ENCODE measurements at places on chromosomes 12 and 14.

DNA sequence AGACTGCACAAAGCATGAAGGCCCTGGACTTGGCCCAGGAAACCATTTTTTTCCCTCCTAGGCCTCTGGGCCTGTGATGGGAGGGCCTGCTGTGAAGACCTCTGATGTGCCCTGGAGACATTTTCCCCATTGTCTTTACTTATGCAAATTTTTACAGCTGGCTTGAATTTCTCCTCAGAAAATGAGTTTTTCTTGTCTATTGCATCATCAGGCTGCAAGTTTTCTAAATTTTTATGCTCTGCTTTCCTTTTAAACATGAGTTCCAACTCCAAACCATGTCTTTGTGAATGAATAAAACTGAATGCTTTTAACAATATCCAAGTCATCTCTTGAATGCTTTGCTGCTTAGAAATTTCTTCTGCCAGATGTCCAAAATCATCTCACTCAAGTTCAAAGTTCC lies 43.7 kb upstream of the TRHDE start:
- DNase-seq = no peak

DNA sequence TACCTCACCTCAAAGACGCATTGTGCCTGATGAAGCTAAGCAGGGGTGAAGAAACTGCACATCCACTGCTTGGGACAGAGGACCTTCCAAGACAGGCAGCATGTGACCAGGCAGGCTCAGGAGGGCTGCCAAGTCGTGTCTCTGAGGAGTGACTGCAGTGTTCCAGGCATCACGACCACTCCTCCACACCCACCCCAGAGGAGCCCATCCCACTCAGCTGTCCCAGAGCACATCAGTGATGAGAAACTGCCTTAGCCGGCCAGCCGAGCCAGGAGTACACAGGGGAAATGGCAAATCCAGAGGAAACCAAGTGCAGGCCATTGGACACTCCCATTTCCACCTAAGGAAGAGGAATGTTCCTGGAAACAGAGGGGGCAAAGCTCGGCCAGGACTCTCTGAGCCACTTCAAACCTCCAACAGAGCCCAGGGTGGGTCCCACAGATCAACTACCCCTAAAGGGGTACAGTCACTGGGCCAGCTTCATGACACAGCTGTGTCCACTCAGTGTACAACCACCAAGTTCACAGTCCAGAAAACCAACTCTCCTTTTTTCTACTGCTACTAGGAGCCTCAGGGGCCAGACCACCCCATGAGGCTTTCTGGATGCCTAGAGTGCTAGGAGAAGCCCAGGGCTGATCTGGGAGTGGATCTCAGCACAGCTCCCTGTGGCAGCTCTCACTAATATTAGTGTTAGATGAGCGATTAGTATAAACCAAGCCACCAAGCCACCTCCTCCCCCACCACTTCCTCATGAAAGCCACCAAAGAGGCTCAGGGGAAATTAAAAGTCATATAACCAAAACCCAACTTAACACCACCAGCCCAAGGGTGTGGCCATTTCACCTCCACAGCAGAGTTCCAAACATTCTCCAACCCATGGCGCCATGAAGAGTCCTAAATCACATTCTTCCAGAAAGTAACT lies 15.4 kb downstream of the PXN start:
- no peak for DNase-seq

- no peak for DNase-seq
Observed at GRCh38 chr12:29562110-29562804, 64.8 kb upstream of the OVCH1 start.

DNA sequence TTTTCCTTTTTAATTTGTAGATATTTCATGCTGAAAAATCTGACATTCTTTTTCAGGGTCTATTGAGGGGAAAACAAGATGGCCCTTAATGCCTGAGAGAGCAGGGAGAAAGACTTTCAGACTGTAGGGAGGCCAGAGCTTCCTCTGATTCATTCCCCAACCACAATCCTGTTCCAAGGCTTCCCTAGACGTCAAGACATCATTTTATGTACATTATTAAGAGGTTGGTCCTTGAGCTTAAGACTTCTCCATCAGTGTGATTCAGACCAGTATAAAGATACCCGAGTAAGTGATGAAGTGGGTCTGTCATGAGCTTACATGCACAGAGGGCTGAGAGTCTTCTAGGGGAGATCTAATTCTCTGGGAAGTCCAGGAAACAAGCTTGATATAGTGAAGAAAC lies 57.3 kb downstream of the AVPR1A start:
- no peak for DNase-seq

- DNase-seq = no peak
Observed at GRCh38 chr14:72049462-72049861, 117.2 kb downstream of the RGS6 start.

DNA sequence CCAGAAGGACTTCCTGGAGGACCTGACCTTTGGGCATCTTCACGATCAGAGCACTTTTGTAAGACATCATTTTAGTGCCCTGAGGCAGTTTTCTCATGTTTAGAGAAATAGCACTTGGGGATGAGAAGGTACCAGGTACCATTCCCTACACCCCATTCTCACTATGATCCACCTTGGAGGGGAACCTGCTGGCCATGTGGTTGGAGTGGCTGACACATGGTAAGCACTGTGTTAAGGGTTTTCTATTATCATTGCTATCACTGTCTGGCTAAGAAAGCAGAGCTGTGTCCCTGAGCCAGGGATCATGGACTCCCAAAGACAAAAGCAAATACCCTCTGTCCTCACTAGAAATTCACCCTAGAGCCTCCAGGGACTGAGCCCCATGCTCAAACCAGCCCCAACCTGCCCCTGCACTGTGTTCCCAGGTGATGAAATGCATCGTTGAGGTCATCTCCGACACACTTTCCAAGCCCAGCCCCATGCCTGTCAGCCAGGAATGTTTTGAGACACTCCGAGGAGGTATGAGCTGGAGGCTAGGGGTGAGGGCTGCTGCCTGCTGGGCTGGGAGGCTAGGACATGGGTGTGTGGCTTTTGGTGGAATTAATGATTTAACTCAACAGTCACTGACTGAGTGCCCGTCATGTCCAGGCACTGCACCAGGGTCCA lies 3.4 kb downstream of the CHGA start:
- DNase-seq = no peak

- no peak for DNase-seq
Observed at GRCh38 chr12:12715459-12716150, 1.6 kb upstream of the CDKN1B start.

DNA sequence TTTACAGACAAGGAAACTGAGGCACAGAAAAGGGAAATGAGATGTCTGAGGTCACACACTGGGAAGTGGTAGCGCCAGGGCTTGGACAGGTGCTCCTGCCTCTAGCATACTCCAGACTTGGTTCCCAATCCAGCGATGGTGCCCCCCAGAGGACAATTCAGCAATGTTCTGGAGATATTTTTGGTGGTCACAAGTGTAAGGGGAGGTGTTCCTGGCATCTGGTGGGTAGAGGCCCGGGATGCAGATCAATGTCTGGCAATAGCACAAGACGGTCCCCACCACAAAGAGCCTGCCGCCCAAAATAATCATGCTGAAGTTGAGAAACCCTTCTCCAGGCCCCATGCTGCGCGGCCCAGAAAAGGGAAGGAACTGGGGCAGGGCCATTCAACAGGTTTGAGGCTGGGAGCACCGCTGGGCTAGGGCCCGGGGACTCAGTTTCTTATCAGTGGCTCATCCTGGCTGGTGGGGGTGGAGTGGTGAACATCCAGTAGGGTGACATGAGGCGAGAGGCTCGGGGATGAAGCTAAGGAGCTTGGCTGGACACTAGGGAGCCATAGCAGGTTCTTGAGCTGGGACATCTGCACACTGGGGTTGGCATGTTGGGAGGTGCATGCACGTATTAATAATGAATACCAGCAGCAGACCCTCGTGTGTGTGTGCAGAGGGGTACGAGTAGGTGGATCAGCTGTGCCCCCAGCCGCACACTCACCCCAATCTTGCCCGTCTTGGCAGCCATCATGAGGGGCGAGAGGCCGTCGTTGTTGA lies 35.1 kb downstream of the TRPV4 start:
- DNase-seq = no peak

DNA sequence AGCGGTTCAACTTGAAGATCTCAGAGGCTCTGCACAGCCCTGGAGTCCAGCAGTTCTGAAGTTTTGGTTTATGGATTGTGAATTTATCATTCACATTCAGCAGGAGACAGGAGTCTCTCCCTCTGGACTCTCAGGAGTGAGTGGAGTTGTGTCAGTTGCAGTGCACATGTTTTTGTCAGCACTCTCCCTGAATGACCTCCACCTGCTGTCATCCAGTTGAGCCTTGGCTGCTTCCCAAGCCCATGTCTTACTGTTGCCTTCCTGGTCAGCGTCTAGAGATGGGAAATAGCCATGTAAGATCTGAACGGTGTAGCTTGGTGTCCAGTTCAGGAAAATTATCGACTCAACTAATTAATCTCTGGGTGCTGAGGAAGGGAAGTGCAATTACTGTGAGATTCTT lies 133.2 kb downstream of the PRKCH start:
- DNase-seq = no peak

GRCh38 chr14:78243187-78243586 lies 73.0 kb downstream of the NRXN3 start:
- no peak for DNase-seq

GRCh38 chr12:91868054-91868453 lies 277.6 kb downstream of the BTG1 start:
- DNase-seq = no peak

GRCh38 chr14:40983604-40984003 lies 623.1 kb upstream of the LRFN5 start:
- DNase-seq = no peak

- DNase-seq = no peak
Observed at GRCh38 chr12:102990419-102990818, 32.9 kb downstream of the ASCL1 start.

DNA sequence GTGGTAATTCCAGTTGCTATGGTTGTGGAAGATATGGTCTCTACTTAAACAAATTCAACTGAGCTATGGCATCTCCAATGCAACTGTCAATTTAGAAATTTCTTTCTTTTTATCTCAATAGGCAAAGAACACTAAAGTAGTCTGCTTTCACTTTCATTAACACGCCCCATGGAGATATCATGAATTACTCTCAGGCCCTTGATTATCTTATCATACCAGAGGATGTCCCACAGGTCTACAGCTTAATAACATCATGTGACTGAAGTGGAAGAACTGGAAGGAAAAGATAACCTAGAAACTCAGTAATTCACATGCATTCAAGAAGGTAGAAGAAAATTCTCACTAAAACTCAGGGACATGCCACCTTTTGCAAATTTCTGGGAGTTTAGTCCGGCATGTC lies 114.3 kb downstream of the FLRT2 start:
- no peak for DNase-seq

- no peak for DNase-seq
Observed at GRCh38 chr14:54857830-54858269, 44.8 kb downstream of the GCH1 start.

GRCh38 chr14:62691647-62692489 lies 353.4 kb downstream of the KCNH5 start:
- no peak for DNase-seq

DNA sequence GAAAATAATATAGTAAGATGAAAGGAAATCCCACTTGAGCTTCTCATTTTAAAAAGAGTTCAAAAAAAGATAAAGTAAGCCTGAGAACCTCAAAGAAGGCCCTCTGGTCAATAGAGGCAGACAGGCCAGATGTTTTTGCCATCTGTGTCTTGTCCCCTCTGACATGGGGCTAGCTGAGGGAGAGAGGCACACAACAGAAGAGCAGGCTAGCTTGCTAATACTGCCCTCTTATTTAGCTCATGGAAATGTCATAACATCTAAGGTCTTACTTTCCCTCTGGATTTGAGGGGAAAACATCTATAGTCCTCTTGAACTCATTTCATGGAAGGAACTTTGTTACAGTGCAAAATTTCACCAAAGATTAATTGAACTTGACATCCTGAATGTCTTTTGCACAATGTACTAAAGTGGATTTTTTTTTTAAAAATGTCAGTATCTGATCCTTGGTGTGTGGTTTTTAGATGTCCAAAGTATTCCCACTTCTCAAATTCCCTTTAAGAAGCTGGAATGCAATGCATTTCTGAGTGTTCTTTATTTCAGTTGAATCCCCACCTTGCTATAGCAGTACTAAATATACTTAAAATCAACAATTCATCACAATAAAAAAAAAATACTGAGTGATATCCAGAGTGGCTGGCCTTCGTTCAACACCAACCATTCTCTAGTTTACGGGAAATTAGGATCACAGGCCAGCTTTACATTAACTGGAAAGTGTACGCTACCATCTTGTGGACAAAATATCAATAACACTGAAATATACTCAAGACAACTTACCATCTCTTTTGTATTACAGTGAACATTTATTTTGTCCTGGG lies 176.7 kb downstream of the PAH start:
- DNase-seq = no peak

DNA sequence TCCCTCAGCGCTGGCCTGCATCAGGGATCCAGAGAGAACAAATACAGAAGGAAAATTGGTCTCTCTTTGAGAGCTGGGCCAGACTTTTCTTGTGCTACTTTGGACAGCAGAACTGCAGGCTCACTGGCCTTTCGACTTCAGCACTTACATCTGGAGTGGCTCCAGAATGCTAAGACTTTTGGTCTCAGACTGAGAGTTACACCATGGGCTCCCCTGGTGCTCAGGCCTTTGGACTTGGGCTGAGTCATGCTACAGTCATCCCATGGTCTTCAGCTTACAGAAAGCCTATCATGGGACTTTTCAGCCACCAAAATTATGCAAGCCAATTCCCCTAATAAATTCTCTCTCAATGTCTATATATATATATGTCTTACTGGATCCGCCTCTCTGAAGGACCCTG lies 9.0 kb upstream of the CD163 start:
- DNase-seq = no peak

DNA sequence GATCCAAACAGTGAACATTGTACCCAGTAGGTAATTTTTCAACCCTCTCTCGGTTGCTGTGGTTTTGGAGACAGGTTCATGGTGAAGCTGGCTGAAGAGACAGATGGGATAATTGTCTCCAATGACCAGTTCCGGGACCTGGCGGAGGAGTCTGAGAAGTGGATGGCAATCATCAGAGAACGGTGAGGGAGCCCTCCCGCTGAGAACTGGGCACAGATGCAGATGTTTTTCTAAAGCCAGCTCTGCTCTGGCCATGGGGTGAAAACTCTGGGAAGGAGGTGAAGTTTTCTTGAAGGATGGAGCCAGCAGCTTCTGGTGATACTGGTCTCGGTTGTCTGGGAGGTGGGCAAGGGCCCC lies 6.2 kb downstream of the KHNYN start:
- no peak for DNase-seq

DNA sequence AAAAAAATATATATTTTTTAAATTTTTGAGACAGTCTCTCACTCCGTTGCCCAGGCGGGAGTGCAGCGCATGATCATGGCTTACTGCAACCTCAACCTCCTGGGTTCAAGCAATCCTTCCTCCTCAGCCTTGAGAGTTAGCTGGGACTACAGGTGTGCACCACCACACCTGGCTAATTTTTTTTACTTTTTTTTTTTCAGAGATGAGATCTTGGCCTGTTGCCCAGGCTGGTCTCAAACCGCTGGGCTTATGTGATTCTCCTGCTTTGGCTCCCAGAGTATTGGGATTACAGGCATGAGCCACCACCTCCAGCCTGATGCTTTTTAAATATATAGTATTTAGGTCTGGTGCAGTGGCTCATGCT lies 24.5 kb downstream of the MDM2 start:
- no peak for DNase-seq

GRCh38 chr14:25944020-25944419 lies 653.8 kb downstream of the NOVA1 start:
- DNase-seq = no peak

- no peak for DNase-seq
Observed at GRCh38 chr12:17507336-17507735, 582.7 kb downstream of the RERGL start.

GRCh38 chr12:3187846-3188770 lies 110.9 kb downstream of the TSPAN9 start:
- no peak for DNase-seq

- DNase-seq = no peak
Observed at GRCh38 chr12:547883-548470, 88.2 kb downstream of the B4GALNT3 start.

All from omental fat pad (tissue), 4 donors.